ENCODE measurements at places on chromosomes 6 and 20. TPM values are rescaled to one million over a fixed set of nuclear protein-coding genes. Genes with fewer than 3 reads are reported as not detected.

The BPI gene
- 0.12 TPM for total RNA-seq

The CRISP2 gene
- total RNA-seq = not detected

The BAG2 gene
- 12.2 TPM for total RNA-seq

The SGK2 gene
- not detected for total RNA-seq

The PRL gene
- not detected for total RNA-seq

The RANBP9 gene
- 25.1 TPM for total RNA-seq

The FAM83C gene
- not detected for total RNA-seq

The EDN3 gene
- total RNA-seq = under 0.01 TPM

Measured in pericardium fibroblast (primary cell).